Activated gamma-delta T cell treated with Interleukin-2 at 50 U/mL for 16 hours (primary cell): ENCODE measurements at places on chromosomes 5 and 9.

- no peak for DNase-seq
Measured at GRCh38 chr9:137108608-137109249, 5.8 kb downstream of the DPP7 start.

GRCh38 chr5:179420476-179420875, 75.2 kb upstream of the ADAMTS2 start:
- no peak for DNase-seq

- no peak for DNase-seq
Measured at GRCh38 chr5:169695025-169695625, 58.0 kb downstream of the DOCK2 start.

DNA sequence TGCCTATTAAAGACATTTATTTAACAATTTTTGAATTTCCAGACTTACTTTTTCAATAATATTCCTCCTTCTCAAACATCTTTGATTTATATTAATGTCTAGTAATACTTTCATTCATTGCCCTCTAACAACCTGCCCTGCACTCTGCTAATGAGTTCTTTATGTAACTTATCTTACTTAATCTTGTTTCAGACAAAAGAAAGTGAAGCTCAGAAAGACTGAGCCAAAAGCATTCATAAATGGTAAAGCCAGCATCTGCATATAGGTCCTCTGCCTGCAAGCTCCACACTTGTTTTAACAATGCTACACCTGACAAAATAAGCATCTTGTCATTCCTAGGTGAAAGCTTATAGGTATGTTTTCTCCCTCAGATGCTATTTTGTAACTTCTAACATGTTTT, 2.4 kb upstream of the TNPO1 start:
- DNase-seq, result no peak

DNA sequence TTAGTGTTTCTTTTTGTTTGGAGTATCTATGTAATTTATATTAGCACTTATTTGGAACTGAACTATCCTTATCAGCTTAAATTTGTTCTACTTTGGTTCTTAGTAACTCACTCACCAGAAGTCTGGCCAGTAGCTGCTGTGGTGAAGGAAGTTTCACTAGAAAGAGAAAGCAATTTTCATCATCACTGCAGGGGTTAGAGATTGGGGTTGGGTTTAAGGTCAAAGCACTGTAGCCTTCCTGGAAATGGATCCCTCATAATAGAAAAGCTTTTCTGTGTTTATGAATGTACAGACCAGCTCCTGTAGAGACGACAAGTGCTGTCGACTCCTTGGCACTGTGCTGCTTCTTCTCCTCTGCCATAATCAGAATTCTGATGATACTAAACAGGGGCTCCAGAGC, 22.2 kb downstream of the MROH2B start:
- DNase-seq, result no peak

- DNase-seq, result no peak
Measured at GRCh38 chr9:19188771-19189170, 41.7 kb upstream of the DENND4C start.

GRCh38 chr9:87180361-87180760, 233.1 kb upstream of the GAS1 start:
- DNase-seq, result no peak

DNA sequence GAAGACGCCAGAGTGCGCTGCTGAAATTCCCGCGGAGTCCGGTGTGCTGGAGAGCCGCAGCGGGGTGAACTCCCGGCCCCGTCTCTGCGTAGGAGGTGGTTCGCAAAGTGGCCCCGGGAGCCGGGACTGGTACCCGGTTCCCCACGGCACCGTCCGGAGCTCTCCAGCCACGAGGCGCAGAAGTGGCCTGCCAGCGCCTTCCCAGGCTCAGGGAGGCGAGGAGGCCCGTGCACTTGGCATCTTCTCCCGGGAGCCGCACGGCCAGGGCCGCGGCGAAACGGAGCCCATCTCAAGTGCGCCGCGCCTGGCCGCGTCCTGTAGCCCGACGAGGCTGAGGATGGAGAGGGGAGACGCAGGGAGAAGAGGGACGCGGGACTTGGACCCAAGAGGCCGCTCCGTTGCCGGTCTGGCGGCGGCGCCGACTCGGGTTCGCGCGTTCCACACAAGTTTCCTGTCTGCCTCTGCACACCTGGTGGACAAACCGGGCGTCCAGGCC, 1.1 kb upstream of the IRX1 start:
- no peak for DNase-seq

GRCh38 chr9:125412166-125412565, 150.5 kb downstream of the GAPVD1 start:
- DNase-seq, result no peak

DNA sequence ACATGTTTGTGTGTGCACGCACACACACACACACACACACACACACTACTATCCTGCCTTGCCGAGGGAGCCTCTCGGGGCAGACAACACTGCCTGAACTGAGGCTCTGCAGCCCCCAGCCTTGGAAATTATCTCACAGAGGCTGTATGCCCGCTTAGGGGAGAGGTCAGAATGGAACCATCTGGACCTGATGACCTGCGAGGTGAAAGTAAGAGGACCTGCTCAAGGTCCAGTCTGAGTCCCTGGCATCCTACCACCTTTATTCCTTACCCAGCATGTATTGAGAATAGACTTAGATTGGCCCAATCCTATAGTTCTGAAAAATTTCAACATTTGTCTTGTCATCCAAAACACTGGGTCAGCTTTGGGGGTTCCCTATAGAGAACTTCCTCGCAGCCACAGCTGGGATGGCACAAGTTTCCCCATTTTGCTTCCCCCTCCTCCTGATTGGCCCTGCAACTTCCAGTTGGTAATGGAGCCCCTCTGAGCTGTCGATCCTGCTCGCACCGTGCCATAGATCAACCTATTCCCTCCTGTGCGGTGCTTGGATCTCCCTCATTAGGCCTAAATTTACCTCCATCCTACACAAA, 10.2 kb downstream of the MVB12B start:
- DNase-seq, result no peak

GRCh38 chr5:76765249-76765648, 49.3 kb downstream of the F2R start:
- no peak for DNase-seq

- DNase-seq, result no peak
Measured at GRCh38 chr9:34987160-34987901, 2.2 kb upstream of the DNAJB5 start.

GRCh38 chr5:433836-434235, 9.1 kb upstream of the EXOC3 start:
- no peak for DNase-seq

DNA sequence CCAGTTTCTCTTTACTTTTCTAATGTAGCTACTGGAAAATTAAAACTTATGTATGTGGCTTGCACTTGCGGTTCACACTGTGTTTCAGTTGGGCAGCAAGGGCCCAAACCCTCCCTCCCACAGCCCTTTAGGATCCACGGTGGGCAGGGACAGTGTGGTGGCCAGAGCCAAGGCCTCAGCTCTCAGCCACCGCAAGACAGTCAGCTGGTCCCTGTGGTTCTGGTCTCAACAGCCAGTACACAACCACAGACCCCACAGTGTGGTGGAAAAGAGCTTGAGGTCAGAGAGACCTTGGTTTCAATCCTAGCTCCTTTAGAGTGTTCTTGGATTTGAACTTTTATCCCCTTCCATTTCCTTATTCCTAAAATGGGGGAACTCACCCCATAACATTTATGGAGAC, 153.0 kb upstream of the SMIM23 start:
- no peak for DNase-seq

DNA sequence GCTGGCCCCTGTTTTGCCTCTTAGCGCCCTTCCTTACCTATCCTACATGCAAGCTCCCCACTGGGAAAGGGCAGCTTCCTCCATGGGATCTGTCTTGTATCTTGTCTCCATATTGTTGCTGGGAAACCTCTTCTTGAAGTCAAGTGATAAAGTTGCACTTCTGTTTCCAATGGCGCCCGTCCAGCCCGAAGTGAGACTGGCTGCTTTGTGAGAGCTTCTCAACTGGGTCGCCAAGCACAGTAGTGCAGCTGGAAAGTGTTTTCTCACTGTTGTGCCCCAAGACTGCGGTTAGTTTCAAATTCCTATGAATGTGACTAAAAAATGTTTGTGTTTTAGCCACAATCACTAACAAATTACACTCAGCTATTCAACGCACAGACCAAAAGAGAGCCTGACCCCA, 506.6 kb upstream of the MPDZ start:
- no peak for DNase-seq

GRCh38 chr9:68966496-68966944, 47.4 kb downstream of the PRKACG start:
- DNase-seq, result no peak

DNA sequence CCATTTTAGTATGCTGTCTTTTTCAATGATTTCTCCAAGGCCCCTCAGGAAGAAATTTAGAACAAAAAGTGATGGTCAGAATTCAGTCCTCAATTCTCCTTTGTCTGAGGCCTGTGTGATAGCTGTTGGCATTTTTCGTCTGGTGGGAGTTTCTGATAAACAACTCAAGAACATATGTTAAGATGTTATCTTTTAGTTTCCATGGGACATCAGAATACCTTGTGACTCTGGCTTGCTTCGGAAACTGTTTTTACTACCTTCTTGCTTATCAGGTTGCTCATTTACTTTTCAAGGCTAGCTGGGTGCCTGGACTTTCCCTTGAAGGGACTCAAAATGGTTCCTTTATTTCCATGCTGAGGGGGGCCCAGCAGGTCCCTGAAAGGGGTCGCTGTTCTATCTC, 97.2 kb downstream of the INVS start:
- DNase-seq, result no peak

DNA sequence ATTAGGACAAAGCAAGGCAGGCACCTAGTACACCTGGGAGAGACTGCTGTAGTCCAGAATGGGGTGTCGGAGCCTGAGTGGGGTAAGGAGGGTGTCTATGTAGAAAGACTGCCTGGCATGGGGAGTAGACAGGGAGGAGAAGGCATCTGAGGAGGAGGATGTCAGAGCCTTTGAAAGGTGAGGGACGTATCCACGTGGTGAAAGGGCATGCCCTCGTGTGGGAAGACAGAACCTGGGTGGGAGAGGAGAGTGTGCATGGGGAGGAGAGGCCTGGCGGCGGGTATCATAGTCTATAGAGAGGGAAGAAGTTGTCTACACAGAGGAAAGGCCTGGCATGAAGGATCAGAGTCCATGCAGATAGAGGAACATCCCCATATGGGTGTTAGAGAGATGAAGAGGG, 91.8 kb downstream of the NDFIP1 start:
- DNase-seq, result no peak

DNA sequence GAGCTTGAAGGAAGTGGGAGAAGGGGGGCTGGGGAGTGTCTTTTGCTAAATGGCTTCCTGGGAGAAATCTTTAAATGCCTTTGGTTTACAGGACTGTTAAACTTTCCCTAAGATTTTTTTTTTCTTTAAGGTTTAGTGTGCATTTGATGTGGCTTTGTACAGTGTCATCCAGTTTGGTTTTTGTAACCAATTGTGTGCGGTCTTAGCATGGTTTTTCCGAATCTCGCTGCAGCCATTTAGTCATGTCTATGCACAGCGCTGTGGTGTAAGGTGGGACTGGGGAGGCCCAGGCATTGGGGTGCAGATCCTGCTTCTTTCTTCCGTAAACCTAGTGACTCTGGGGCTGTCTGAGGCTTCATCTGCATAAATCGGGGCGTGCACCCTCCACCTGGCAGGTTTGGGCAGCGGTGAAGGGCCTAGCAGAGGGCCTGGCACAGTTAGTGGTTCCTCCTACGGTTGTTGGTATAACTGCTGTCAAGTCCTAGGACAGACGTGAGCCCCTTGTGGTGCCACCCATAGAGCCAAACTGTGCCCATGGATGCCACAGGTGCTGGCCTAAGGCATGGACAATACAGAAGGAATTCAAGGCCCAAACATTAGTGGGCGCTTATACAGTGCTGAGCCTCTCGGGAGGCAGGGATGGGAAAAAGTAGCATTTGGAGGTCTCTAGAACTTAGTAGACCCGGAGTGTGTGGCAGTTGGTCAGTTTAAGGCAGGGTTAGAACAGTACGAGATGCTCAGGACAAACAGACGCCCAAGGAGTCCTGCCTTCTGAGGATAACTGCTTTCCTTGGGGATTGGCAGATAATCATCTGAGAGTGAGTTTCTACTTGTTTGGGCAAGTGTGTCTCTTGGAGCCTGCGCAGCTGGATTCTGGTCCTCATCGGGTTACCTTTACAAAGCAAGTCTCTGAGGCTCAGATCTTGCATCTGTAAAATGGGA, 1.5 kb downstream of the PRRC2B start:
- peak; percentile 74 for DNase-seq

GRCh38 chr9:33748633-33749304, 46.6 kb upstream of the PRSS3 start:
- peak; percentile 56 for DNase-seq

GRCh38 chr5:1637639-1638481, 114.1 kb upstream of the LPCAT1 start:
- DNase-seq, result no peak

GRCh38 chr5:80140496-80140895, 105.3 kb downstream of the THBS4 start:
- DNase-seq, result no peak

DNA sequence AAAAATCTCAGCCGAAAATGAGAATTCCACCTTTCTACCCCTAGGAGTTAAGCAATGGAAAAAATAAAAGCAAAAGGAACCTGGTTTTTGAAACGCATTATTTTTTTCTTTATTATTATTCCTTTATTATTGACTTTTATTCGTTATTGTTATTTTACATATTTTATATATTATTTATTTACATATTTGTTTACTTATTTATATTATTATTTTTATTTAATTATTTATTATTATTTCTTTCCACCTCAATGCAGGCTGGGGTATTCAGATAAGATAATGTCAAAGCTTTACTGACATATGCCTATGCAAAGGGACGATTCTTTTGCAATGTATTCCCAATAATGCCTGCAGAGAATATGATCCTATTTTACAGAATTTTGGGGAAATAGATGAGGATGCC, 16.7 kb downstream of the UGT3A2 start:
- DNase-seq, result no peak

- no peak for DNase-seq
Measured at GRCh38 chr9:134231330-134231745, 67.0 kb upstream of the RNU6ATAC start.

DNA sequence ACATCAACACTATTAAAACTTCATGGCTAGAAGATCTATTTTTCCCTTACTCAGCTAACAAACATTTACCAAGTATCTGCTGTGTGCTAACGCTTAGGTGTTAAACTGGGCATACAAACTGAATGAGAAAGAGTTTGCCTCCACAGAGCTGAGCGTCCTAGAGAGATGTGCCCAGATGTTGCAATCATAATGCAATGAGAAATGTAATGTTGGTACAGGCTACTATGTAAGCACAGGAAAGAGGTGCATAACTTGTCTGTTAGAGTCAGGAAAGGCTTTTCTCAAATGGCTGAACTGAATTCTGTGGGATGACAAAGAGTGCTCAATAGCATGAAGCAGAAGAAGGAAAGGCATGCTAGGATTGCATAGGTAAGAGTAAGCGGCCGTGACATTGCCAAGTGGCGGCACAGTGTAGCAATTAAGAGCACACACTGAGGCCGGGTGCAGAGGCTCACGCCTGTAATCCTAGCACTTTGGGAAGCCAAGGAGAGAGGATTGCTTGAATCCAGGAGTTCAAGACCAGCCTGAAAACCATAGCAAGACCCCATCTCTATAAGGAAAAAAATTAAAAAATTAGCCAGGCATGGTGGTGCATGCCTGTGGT, 137.8 kb downstream of the MEF2C start:
- no peak for DNase-seq
